Esophagus squamous epithelium (tissue), 5 donors: ENCODE measurements at places on chromosomes 3 and 15. TPM values are rescaled to one million over a fixed set of nuclear protein-coding genes. Genes with fewer than 3 reads are reported as not detected.

The AADACL2 gene
- not detected for total RNA-seq

DNA sequence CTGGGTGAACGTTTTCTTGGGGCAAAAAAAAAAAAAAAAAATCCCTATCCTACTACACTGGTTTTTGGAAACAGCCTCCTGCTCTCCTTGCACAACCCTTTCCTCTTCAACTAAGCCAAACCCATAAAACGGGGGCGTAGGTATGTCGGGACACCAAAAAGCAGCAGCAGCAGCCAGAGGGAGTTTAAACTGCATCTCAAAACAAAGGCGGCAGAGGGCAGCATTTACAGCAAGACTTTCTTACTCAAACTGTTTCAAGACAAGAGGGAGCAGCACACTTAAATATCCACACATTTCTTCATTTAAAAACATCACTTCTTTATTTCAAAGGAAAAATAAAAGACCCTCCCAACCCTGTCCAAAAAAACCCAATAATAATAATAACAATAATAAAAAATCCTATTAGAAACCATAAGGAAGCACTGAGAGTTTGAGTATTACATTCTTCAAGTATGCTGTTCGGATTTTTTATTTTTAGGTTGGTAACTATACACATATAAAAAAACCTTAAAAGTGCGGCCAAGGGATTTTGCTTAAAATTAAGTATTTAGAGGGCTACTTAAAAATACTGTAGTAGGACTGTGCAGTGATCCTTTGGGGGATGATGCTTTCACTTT is 43.9 kb upstream of the PLXND1 start:
- peaks cover 35% of the 10 kb centered on the region for H3K36me3 ChIP-seq
- no peak for DNase-seq
- no peak overlapping the region for H3K4me3 ChIP-seq
- no peaks in the 10 kb centered on the region for H3K27me3 ChIP-seq
- H3K27ac ChIP-seq: no peak overlapping the region
- peaks cover 28% of the 10 kb centered on the region for H3K4me1 ChIP-seq

The CYP11A1 gene
- 11.8 TPM for total RNA-seq

DNA sequence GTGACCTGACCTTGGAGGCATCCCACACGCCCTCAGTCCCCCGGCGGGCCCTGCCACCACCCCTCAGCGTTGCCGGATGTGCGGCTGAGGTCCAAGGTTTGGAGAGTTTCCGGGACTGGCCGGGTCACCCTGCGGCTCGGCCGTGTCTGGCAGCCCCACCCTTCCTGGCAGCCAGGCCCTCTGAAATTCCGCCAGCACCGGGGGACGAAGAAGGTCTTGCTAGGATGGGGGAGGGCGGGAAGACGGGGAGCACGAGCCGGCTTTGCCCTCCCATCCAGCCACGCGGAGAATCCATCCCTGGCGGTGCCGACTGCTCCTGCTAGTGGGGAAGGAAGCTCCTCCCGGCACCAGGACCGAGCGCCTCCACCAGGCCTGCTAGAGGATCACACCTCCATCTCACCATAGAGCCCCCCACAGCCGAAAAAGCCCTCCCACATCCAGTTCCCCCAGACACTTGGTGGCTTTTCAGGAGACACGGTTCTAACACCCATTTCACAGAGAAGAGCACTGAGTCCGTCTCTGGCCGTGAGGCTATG is 81.5 kb downstream of the CPN2 start:
- peak overlapping the region; percentile 65 for H3K27ac ChIP-seq
- DNase-seq: no peak
- no peak overlapping the region for H3K4me3 ChIP-seq
- H3K36me3 ChIP-seq: no peaks in the 10 kb centered on the region

DNA sequence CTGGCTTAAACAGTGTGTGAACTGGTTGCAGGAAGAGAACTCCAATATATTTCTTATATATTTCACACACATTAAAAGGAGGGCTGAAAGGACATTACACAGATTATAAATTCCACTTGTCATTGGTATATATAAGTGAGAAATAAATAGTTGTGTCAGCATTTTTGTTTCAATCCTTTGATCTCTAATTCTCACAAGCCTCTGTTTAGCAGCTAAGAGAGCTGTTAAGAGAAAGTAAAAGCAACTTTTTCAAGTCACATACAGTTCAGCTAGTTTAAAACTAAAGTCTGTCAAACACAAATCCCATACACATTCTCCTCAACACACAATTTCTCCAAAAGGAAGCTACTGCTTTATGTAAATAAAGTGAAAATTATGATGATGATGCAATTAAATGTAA is 70.5 kb upstream of the CCDC39 start:
- no peak overlapping the region for H3K27ac ChIP-seq
- H3K4me1 ChIP-seq: no peaks in the 10 kb centered on the region
- no peak for DNase-seq
- H3K36me3 ChIP-seq: no peaks in the 10 kb centered on the region
- H3K27me3 ChIP-seq: no peaks in the 10 kb centered on the region

GRCh38 chr3:14132689-14133088 is 7.8 kb downstream of the TMEM43 start:
- peaks cover 10% of the 10 kb centered on the region for H3K4me1 ChIP-seq
- peaks cover 64% of the 10 kb centered on the region for H3K36me3 ChIP-seq
- H3K27me3 ChIP-seq: no peaks in the 10 kb centered on the region
- H3K27ac ChIP-seq: no peak overlapping the region

- no peaks in the 10 kb centered on the region for H3K36me3 ChIP-seq
- no peak overlapping the region for H3K27ac ChIP-seq
- H3K4me1 ChIP-seq: peaks cover 11% of the 10 kb centered on the region
- no peak for DNase-seq
- no peaks in the 10 kb centered on the region for H3K27me3 ChIP-seq
- H3K4me3 ChIP-seq: no peak overlapping the region
Observed at GRCh38 chr15:40360015-40360414, 2.0 kb downstream of the DISP2 start.

- no peaks in the 10 kb centered on the region for H3K36me3 ChIP-seq
- H3K27ac ChIP-seq: no peak overlapping the region
- H3K4me3 ChIP-seq: no peak overlapping the region
- H3K27me3 ChIP-seq: no peaks in the 10 kb centered on the region
- no peaks in the 10 kb centered on the region for H3K4me1 ChIP-seq
Observed at GRCh38 chr3:130900959-130901358, 7.1 kb downstream of the ATP2C1 start.

- no peaks in the 10 kb centered on the region for H3K36me3 ChIP-seq
- no peak overlapping the region for H3K27ac ChIP-seq
- H3K4me1 ChIP-seq: no peaks in the 10 kb centered on the region
- H3K4me3 ChIP-seq: no peak overlapping the region
- H3K27me3 ChIP-seq: no peaks in the 10 kb centered on the region
Observed at GRCh38 chr15:49823987-49824774, 203.3 kb downstream of the DTWD1 start.

GRCh38 chr3:161284989-161285388 is 63.9 kb downstream of the NMD3 start:
- peaks cover 12% of the 10 kb centered on the region for H3K4me1 ChIP-seq
- H3K36me3 ChIP-seq: no peaks in the 10 kb centered on the region
- no peak for DNase-seq
- no peak overlapping the region for H3K4me3 ChIP-seq
